GM23338 (cell line): ENCODE measurements at places on chromosomes 3 and 15.

DNA sequence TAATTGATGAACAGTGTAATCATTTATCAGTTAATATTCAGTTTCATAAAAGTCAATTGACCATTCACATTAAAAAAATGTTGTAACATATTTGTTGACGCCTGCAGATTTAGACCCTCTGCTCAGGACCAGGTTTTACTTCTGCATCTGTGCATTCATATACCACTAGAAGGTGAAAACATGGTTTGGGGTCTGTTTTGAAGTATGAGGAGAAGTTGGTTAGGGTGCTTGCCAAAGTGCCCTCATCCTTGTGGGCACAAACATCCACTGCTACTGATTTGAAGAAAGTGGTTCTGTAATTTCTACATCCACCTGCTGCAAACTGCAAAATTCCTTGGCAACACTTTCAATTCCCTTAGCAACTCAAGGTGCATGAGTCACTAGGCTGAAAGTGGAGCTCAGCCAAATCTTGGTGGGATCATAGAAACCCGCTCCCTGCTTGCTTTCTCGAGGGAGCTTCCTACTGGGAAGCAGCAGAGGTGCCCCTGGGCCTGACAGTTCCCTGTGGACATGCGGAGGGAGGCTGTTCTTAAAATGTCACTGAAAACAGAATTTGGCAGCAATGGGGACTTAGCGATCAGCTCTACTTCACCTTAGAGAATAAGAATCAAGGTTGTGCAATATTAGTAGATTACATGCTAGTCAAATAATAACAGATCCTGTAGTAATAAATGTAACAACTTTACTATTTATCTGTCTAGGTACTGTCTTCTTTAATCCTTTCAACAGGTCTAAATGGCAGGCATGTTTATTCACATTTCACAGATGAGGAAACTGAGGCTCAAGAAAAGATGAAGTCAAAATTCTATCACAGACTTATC lies 301.0 kb upstream of the TBL1XR1 start:
- no peak for DNase-seq

DNA sequence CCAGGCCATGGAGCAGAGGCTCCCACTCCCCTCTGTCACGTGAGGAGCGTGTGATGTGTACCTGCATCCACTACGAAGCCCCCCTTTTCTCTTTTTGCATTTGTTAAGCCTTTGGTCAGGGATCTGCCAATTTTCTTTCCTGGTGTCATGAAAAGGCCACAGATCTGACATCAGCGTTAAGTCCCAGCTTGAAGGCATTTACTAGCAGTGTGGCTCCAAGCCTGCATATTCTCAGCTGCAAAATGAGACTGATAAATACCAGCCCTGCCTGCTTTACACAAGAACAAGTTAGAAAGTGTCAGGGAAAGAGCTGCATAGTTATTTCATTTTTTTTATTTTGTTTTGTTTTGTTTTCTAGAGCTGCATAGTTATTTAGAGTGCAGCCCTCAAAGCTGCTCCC lies 2.3 kb upstream of the ANKRD63 start:
- DNase-seq = no peak

GRCh38 chr15:70491201-70491621 lies 272.1 kb downstream of the UACA start:
- no peak for DNase-seq

DNA sequence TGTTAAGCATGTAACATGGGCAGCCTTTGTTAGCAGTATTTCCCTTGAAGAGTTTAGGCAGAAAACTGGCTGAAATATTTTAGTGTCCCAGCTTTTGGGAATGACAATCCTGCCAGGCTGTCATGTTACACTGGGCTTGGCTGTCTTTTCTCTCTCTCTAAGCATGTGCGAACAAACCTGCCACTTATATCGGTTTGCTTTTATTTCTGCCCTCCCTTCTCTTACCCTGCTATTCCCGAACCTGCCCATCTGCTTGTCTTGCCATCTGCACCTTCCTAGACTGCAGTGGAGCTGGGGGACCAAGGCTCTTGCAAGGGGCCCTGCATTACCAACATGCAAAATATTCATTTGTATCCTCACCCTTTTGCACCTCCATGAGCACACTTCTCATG lies 339.6 kb downstream of the EPHB1 start:
- DNase-seq = no peak

GRCh38 chr3:186668426-186668825 lies 2.6 kb downstream of the HRG start:
- DNase-seq = no peak

DNA sequence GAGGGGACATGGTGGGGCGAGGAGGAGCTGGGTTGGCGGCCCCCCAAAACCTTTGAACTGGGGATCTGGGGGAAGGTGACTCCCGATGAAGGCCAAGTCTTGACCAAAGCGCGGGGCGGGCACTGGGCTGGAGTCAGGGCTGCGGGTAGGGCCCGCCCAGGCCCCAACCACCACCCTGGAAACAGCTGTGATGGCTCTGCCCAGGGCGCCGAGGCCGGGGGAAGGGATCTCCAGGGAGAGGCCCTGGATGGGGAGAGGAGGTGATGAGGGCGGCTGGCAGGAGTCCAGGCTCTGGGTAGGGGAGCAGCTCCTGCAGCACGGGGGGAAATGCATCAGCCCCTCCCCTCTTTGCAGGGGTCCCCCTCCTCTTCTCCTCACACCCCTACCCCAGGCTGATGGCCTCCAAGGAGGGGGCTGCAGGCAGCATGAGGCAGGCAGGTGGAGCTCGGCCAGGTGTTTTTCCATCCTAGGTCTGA lies 5.9 kb upstream of the C15orf39 start:
- DNase-seq = peak; percentile 68

DNA sequence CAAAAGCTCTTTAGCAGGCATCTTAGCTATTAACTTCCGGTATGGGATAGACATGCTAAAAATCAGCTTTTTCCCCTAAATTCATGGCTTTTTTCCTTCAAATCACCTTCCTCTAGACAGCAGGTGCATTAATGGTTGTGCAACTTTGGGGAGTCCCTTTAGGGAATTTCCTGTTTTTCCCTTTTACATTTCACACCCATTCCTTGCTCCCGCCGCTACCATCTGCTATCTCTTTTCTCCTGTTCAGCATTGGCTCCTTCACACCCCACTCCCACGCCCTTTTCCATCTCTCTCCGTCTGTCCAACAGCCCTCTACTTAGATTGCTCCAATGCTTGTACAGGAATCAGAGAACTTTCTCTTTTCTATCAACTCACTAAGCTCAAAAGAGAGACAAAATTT lies 43.4 kb downstream of the FEZF2 start:
- DNase-seq = no peak

- no peak for DNase-seq
These were observed 633.2 kb downstream of the MCTP2 start for GRCh38 chr15:94864600-94864999.

- no peak for DNase-seq
These were observed 128.5 kb downstream of the C3orf70 start for GRCh38 chr3:185024406-185024805.

- no peak for DNase-seq
These were observed 162.7 kb downstream of the LRRK1 start for GRCh38 chr15:101081900-101082299.

- no peak for DNase-seq
These were observed 68.1 kb upstream of the MAGI1 start for GRCh38 chr3:66106788-66107187.

GRCh38 chr3:150006794-150007193 lies 36.1 kb upstream of the PFN2 start:
- no peak for DNase-seq

DNA sequence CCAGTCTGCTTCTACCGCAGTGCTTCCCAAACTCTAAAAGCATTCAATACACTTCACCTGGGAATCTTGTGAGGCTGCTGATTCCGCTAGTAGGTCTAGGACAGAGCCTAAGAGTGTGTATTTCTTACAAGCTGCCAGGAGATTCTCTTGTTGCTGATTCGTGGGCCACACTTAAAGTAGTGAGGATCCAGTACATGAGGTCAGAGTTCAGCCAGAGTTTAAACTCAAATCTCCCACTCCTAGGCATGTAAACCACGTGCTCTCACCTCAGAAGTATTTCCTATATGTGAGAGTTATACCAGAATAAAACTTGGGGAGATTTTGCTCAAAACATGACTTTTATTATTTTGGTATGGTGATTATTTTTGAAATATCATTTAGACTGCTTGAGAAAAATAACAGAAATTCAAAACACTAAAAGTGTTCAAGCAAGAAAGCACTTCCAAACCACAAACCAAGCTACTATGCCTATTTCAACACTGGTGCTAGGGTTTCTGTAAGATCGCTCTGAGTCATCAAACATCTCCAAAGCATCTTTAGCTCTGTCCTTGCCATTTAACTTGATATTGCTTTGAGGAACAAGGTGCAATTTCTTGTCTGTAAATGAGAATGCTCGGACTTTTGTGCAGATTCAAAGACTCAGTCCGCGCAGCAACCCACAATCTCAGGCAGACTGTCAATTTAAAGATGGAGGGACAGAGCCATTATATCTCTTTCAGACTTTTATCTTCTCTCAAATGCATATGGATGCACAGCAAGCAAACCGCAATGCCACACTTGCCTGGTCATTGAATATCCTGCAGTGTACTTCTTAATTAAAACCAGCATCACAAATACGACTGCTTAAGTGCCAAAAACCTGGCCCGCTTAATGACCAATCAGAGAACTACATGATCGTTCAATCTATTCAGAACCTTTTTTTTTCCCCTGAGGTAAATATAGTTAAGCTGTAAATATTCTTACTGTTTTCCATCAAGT lies 59.8 kb downstream of the AGTR1 start:
- DNase-seq = no peak

DNA sequence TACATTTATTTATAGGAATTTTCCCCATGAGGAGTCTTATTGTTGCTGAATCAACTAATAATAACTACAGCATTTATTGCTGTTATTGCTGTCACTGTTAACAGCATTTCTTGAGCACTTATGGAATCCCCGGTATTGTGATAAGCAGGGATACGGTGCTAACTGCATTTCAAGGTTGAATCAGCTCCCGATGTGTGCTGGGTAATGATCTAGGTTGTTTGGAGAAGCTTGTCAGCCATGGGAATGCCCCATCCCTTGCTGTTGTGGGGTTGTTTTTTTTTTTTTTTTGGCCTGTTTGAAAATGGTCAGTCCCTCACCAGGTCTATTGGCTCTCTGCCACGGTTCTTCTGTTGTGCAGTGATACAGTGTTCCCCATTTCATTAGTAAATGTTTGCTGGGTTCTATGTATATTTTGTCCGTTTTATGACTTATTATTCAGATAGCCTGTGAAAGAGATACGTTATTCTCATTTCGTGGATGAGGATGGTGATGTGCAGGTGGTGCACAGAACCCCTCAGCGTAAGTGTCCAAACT lies 48.5 kb downstream of the MED12L start:
- DNase-seq = no peak

DNA sequence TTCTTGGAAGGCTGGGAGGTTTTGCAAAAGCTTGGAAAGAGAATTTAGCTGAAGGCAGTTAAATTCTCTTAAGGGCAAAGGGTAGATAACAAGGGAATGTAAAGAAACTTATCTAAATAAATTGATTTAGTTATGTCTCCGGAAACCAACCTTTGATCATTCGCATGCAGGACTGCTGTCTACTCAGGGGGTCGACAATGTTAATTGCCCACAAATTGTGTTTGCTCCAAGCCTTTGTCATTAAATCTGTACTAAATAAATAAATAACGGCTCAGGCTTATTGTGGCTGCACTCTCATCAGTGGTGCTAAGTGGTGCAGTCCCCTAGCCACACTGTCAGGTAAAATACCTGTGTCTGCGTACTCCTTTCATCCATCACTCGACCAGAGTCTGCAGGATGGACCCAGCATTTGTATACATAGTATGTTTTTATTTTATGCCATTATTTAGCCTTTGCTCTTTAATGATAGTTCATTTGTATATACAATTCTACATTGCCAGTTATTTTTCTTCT lies 497.4 kb upstream of the RASGRP1 start:
- peak; percentile 38 for DNase-seq

- no peak for DNase-seq
These were observed 50.8 kb downstream of the CRYBG3 start for GRCh38 chr3:97872525-97873042.

DNA sequence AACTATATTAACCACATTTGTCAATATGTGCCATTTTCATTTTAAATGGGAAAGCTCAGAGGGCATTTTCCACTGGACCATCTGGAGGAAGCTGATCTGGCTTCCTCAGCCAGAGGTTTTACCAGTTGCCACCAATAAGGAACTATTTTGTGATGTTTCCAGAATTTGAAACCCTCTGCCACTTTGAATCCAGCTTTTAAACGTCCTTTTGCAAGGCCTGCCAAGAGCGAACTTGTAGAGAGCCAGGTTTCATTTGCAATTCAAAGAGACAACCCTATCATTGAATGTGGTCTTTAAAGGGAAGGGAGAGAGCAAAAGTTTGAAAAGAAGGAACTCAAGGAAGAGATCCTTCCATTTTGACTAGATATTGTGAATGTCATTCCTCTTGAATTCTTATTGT lies 123.3 kb upstream of the CHL1 start:
- peak; percentile 46 for DNase-seq

DNA sequence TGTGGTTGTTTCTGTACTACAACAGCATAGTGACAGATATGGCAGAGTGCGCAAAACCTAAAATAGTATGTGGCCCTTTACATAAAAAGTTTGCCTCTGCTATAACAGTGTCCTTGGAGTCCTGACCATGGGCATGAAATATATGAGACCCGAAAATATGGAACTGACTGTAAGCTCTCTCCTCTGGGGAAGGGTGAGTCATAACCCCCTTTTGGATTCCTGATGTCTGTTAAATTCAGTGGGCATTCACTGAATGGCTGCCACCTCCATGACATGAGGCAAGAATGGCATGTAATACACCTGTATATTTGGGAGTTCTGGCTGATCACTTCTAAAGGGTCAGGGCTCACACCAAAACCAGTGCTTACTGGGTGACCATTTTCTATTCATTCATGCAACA lies 6.1 kb downstream of the TBC1D2B start:
- DNase-seq = no peak

- DNase-seq = no peak
These were observed 62.8 kb downstream of the POLR2M start for GRCh38 chr15:57769266-57769665.

- no peak for DNase-seq
These were observed 53.8 kb downstream of the SAMMSON start for GRCh38 chr3:70053293-70053692.

DNA sequence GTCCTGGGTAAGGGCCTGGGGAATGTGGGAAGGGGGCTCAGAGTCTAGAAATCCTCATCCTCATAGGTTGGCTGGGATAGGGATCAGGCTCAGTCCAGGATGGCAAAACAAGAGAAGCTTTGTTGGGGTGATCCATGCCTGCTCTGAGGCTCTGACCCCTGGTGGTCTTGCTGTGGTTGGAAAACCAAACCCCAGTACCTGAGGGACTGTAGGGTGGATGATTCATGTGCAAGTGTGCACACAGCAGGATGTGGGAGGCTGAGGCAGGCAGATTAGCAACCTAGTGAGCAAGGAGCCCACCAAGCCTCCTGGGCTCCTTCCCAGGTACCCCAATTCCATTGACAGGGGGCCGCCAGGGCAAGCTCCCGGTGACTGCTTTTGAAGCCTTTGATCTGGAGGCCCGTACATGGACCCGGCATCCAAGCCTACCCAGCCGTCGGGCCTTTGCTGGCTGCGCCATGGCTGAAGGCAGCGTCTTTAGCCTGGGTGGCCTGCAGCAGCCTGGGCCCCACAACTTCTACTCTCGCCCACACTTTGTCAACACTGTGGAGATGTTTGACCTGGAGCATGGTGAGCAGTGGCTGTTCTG lies 3.1 kb downstream of the KLHDC8B start:
- DNase-seq = no peak
